ENCODE measurements at places on chromosomes 7 and 10.

GRCh38 chr7:17319164-17320101 lies 21.0 kb downstream of the AHR start:
- DNase-seq = no peak

- DNase-seq = no peak
Measured at GRCh38 chr10:5576780-5577624, 52.2 kb downstream of the CALML3 start.

DNA sequence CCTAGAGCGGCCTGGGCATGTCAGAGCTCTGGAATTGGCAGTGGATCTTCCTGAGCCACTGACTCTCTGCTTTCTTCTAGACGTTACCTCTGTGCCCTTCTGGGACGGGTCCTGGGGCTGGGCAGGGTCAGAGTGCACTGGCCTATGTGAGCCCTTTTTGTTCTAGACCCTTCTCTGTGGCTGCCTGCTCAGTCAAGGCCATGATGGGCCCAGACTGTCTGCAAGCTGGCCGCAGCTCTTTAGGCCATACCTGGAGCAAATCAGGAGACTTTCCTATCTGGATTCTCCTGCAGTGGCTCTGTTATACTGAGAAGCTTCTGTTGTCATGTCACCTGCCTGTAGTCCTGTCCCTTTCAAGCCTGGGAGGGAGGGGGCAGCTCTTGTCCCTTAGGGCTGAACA lies 70.1 kb downstream of the ADCY1 start:
- no peak for DNase-seq

- no peak for DNase-seq
Measured at GRCh38 chr7:24503506-24503905, 69.7 kb upstream of the PALS2 start.

- no peak for DNase-seq
Measured at GRCh38 chr10:89646889-89647657, 2.0 kb upstream of the PANK1 start.

DNA sequence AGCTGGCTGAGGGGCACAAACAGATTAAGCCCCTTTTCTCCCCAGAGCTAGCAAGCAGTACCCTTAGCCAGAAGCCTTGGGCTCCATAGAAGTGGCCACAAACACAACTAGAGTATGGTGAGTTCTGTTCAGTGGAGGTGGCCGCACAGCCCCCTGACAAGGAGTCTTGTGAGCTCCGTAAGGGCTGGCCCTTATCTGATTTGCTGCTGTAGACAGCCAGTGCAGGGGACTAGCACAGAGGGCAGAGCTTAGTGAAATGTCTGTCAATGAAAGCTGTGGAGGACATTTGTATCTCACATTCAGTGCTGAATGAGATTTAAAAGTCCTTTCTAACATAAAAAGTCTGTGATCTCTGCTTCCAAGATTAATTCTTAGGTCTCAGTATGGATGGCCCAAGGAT lies 137.3 kb downstream of the AUTS2 start:
- DNase-seq = no peak

GRCh38 chr10:96695366-96695765 lies 24.9 kb downstream of the PIK3AP1 start:
- no peak for DNase-seq
